ENCODE measurements at places on chromosomes 1 and 21. TPM values are rescaled to one million over a fixed set of nuclear protein-coding genes. Genes with fewer than 3 reads are reported as not detected.

The ECE1 gene
- 240 TPM for total RNA-seq

The NBPF4 gene
- total RNA-seq: not detected

The OR2L8 gene
- total RNA-seq: not detected

The PRR9 gene
- total RNA-seq: 0.23 TPM

The CFHR3 gene
- not detected for total RNA-seq

The DNAH14 gene
- 8.2 TPM for total RNA-seq

The SCAF4 gene
- 6.6 TPM for total RNA-seq

The STUM gene
- total RNA-seq: under 0.01 TPM

The SLC1A7 gene
- total RNA-seq: 0.52 TPM

The TP73 gene
- 0.07 TPM for total RNA-seq

The CLIC6 gene
- not detected for total RNA-seq

The PLK3 gene
- 21.8 TPM for total RNA-seq

The CLEC20A gene
- not detected for total RNA-seq

The LCE1F gene
- total RNA-seq: not detected

The TMIGD3 gene
- total RNA-seq: not detected

The PERM1 gene
- 1.5 TPM for total RNA-seq

The CATSPERE gene
- 0.73 TPM for total RNA-seq

The NBPF1 gene
- total RNA-seq: 51.3 TPM

The XCL2 gene
- not detected for total RNA-seq

The FBXO2 gene
- 3.4 TPM for total RNA-seq

The TAF13 gene
- total RNA-seq: 93.4 TPM

The FH gene
- 62.6 TPM for total RNA-seq

The SDCCAG8 gene
- total RNA-seq: 62.2 TPM

The KLHDC9 gene
- 0.98 TPM for total RNA-seq

The RNF187 gene
- total RNA-seq: 102 TPM

The CELA2B gene
- total RNA-seq: not detected

The OPTC gene
- total RNA-seq: not detected
